NCI-H345 (cell line): ENCODE measurements at places on chromosomes 4 and X.

DNA sequence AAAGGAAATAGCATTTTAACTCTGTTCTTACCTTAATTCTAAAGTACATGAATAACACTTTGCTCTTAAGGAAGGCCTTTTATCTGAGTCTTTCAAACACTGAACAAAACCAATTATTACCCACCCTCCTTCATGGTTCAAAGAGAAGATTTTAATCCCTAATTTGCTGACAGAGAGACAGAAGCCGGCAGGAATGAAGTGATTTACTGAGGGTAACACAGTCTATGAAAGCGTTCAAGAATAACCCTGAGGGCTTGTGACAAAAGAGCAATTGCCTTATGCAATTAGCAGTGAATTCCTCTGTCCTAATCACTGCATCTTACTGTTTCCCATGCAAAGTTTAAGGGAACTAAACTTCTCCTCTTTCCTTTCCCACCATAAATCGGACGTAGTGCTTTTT lies 144.1 kb downstream of the PACRGL start:
- no peak for DNase-seq

GRCh38 chr4:137370679-137371078 lies 161.6 kb downstream of the PCDH18 start:
- DNase-seq = no peak

GRCh38 chrX:115583496-115584004 lies 22.6 kb downstream of the PLS3 start:
- DNase-seq = no peak

GRCh38 chrX:42975906-42976305 lies 197.9 kb upstream of the PPP1R2C start:
- no peak for DNase-seq

DNA sequence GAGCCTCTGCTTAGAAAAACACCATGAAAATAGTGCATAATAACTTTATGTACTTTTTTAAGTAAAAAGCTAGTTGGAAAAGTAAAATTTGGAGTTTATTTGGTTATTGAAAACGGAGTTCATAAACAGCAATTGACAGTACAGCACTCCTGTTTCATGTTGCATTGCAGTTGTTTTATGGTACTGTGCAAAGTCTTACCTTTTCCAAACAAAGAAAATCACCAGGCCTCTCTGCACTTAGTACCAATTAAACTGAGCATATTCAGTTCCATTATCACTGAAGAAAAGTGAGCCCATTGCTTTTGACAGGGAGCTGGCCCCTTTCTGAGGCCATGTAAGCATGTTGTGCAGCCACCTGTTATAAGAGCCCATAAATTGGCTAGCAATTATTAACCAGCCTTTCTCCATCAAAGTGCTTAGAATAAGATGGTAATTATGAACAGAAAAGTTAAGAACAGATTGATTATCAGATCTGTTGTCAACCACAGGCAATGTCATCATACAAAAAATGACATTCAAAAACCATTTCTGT lies 376.6 kb upstream of the EMCN start:
- DNase-seq = no peak

DNA sequence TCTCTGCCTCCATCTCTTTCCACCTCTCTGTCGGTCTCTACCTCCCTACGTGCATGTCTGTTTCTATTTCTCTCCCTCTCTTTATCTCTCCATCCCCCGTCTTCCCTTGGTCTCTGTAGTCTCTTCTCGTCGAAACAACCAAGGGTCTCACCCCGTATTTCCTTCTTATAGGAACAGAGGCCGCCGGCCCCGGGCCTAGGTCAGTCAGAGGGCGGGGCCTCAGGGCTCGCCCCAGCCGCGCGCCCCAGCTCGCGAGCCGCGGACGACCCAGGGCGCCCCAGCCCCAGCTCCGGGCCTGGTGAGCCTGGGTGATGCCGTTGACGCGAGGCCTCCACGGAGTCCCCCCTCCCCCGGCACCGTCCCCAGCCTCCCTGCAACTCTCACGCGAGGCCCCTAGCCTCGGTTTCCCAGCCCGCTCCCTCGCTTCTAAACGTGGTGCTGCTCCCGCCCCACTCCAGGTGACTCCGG lies 6.6 kb downstream of the TIMM17B start:
- peak; percentile 35 for DNase-seq

DNA sequence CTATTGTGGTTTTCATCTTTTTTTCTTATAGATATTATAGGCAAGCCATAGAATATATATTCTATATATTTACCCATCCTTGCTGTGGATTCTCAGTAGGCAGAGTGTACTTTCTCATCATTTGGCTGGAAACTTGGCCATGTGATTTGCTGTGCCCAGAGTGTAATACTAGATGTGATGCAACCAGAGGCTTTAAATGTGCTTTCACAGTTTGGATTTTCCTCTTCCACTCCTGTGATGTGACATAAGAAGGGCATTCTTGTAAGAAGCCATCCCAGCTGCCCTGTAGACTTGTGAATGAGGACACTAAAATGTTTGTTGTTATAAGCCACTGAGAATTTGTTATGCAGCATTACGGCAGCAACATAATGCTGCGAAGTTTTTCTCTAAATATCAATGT lies 10.4 kb upstream of the HPGDS start:
- no peak for DNase-seq

GRCh38 chrX:56803850-56804681 lies 75.0 kb downstream of the NBDY start:
- no peak for DNase-seq

DNA sequence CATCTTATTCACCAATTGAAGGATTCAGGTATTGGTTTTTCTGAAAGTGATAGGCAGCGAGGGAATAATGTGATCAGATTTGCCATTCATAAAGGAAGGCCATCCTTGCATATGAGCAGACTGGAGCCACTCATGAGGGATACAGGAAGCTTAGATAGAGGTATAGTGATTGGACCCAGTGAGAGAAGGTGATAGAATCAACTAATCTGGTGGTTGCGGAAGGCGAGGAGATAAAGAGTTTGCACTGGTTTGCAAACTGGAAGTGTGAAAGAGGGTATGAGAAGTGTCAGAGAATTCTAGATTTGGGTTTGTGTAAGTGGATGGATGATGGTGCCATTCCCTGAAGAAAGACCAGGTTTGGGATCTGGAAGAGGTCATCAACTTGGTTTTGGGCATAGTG lies 57.3 kb upstream of the RASGEF1B start:
- no peak for DNase-seq

- peak; percentile 24 for DNase-seq
Observed at GRCh38 chr4:157045507-157046127, 30.3 kb upstream of the GLRB start.

GRCh38 chr4:88335092-88335665 lies 43.5 kb upstream of the HERC6 start:
- no peak for DNase-seq

- DNase-seq = no peak
Observed at GRCh38 chr4:8761167-8761823, 110.3 kb downstream of the HMX1 start.

- no peak for DNase-seq
Observed at GRCh38 chrX:39331082-39331704, 529.9 kb downstream of the MID1IP1 start.

DNA sequence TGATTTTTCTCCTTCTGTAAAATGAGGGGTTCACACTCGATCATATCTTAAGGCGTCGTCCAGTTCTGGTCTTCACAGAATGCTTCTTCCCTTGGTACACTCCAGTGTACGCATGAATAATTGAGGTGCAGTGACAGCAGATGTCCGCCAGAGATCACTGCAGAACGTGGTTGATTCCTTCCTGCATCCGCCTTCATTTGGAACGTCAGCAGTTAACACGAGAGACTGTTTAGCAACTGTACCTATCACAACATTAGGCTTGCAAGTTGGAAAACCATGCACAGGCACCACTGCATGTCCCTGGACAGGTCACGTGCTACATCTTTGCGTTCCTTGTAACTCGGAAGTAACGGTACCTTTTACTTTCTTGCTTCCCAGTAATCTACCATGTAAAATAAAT lies 66.0 kb upstream of the GEMIN8 start:
- no peak for DNase-seq

DNA sequence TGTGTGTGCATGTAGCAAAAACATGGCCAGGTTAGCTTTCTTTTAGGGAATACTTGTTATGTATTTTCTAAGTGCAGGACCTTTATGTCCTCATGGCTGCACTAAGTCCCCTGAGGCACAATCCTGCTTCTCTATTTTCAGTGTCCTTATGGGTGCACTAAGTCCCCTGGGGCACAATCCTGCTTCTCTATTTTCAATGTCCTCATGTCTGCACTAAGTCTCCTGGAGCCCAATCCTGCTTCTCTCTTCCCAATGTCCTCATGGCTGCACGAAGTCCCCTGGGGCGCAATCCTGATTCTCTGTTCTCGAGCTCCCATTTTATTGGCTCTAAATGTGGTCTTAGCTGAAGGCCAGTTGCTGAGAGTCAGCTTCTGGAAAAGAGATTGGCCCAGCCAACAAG lies 49.7 kb upstream of the GPRIN3 start:
- DNase-seq = no peak

DNA sequence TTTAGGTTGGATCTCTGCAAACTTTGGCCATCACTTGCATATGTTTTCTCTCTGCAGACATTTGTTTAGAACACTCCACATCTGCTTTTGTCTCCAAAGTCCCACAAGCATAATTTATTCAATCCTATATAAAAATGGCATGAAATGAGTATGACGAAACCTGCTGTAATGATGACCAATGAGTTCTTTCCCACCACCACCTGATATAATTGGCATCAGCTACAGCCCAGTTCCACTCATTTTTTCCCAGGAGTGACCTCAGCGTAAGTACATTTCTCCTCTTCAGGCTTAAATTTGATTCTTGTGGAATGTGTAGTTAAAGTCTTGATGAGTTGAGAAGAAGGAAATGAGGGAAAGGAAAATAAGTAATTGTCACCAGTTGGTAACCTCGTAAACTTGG lies 205.1 kb downstream of the AWAT2 start:
- DNase-seq = no peak

DNA sequence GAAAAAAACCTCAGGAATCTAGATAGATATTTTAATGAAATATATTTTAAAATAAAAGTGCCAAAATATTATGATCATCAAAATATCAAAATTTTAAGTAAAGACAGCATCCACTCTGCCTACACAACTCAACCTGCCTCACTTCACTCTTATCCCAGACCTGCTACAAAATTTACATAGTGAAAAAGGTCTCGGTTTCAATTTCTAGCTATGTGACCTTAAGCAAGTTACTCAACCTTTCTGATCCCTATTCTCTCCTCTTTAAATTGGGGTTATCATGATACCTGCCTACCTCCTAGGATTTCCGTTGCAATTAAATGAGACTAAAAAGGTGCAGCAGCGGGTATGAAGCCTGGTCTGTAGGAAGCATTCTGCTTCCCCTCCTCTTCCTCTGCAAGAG lies 72.9 kb downstream of the FAM114A1 start:
- no peak for DNase-seq

DNA sequence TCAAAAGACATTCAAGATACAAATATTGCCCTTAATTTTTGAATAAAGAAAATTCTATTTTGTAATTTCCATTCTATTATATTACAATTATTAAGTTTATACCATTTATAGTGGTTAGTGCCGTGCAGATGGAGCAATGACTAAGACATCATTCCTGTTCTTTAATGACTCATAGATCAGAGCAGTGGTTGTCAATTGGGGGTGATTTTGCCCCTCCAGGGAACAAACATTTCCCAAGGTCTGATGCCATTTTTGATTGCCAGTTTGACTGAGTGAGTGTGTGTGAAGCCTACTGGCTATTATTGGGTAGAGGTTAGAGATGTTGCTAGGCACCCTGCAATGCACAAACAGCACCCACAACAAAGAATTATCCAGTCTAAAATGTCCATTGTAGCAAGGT lies 97.9 kb upstream of the DDIT4L start:
- no peak for DNase-seq

- DNase-seq = no peak
Observed at GRCh38 chrX:23819385-23820234, 36.6 kb downstream of the SAT1 start.

- no peak for DNase-seq
Observed at GRCh38 chr4:41579526-41579925, 41.6 kb downstream of the LIMCH1 start.

DNA sequence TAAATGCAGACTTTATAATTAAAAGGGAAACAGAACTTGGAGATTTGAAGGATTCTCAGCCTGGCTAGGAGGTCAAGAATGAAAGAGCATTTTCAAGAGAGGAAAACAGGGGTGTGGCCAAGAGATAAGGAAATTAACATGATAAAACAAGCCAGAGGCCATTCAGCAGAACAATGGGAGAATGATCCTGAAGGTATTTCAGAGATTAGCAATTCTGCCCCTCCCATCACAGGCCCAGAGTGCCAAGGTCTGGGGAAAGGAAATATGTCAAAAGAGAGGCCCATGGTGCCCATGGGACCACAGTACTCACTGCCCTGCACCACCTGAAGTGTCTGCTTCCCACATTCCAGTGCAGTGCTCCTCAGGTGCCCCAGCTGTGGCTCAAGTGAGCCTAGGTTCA lies 188.5 kb upstream of the STS start:
- DNase-seq = no peak

DNA sequence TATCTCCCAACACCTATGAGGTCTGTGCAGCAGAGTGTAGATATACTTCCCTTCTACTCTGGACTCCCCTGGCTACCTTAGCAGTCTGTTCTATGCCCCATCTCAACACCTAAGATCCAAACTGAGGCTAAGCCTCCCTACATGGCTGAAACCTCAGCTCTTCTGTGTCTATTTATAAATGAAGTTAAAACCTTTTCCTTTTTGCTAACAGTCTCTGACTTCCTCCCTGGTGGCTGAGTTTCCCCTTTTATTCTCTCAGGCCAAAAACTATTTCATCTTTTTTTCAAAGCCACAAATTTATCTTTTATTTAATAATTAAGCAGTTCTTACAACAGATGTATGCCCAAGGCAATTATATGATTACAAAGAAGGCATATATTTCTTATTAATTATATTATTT lies 111.8 kb upstream of the STIM2 start:
- no peak for DNase-seq

- no peak for DNase-seq
Observed at GRCh38 chrX:10667143-10667542, 46.8 kb upstream of the MID1 start.

GRCh38 chr4:120549011-120549570 lies 373.4 kb downstream of the PRDM5 start:
- no peak for DNase-seq

GRCh38 chrX:14013054-14013453 lies 16.6 kb downstream of the GEMIN8 start:
- no peak for DNase-seq

GRCh38 chr4:11158971-11159370 lies 269.7 kb downstream of the HS3ST1 start:
- no peak for DNase-seq

- DNase-seq = no peak
Observed at GRCh38 chr4:83107631-83108030, 6.9 kb downstream of the PLAC8 start.

DNA sequence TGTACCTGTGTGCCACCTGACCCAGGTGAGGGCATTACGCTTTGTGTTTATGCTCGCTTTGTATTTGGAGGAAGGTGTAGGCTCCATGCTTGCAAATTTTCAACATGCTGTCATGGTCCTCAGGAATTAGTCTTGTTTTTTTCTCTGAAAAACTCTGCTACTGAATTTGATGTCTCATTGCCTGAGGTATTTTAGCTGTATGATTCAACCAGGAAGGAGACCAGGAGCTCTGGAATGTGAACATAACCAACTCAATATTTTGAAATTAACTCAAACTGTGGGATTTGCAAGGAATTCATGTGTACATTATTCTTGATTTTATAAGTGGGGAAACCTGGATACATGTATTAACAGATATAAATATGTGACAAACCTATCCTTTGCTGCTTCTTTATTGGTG lies 134.1 kb downstream of the SLC4A4 start:
- no peak for DNase-seq

GRCh38 chr4:110211007-110211769 lies 12.8 kb upstream of the ELOVL6 start:
- DNase-seq = no peak
